ENCODE measurements at places on chromosomes 1 and 21. TPM values are rescaled to one million over a fixed set of nuclear protein-coding genes. Genes with fewer than 3 reads are reported as not detected.

MCOLN2 gene
- total RNA-seq = 2.6 TPM

MROH9 gene
- not detected for total RNA-seq

NFASC gene
- total RNA-seq = 19.0 TPM

SEMA6C gene
- 18.0 TPM for total RNA-seq

DNA sequence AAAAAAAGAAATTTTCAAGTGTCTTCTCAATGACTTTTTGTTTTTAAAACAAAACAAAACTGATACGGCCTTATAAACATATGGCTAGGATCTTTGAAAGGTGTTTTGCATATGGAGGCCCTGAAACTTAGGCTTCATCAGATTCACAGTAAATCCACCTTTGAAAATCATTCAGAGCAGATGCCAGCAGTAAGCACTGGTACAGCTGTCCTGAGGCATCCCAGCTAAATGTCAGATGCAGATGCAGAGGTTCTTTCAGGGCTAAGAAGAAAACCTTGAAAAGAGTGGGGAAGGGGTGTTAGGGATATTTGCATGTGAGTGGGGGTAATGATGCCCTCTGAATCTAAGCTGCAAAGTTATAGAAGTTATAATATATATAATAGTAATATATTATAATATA lies 56.2 kb upstream of the GNG12 start:
- no peaks in the 10 kb centered on the region for H3K27me3 ChIP-seq
- H3K4me1 ChIP-seq = no peaks in the 10 kb centered on the region
- no peaks in the 10 kb centered on the region for H3K36me3 ChIP-seq
- DNase-seq = no peak
- H3K4me3 ChIP-seq = no peak overlapping the region

GRCh38 chr21:45207839-45208626 lies 79.7 kb downstream of the POFUT2 start:
- DNase-seq = no peak
- H3K27me3 ChIP-seq = no peaks in the 10 kb centered on the region
- H3K4me3 ChIP-seq = no peak overlapping the region

DNA sequence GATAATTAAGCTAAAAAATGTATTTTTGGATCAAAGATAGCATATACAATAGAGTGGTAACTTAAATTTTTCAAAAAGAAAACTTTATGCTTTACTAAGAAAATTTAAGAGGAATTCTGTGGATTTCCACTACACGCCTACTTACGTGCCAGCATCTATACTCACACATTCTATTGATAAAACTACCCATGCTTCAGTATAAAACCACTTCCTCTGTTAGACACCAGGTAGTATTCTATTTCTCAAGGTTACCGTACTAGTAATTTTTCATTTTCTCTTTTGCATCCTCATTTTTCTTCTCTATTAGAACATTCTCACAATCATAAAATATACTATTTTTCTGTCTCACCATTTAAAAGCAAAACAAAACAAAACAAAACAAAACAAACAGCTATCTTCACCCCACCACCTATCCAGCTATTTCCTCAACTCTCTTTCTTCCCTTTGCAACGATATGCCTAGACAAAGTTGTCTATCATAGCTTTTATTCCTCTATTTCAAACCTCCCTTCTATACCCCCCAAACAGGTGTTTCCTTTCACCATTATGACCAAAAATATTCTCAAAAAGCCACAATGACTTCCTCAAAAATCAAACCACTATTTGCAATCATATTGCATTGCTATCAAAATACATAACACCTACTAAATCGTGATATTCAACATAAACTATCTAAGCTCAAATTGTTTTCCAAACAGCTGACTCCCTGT lies 1652.0 kb downstream of the MRPL39 start:
- H3K36me3 ChIP-seq = no peaks in the 10 kb centered on the region
- H3K4me1 ChIP-seq = no peaks in the 10 kb centered on the region
- H3K4me3 ChIP-seq = no peak overlapping the region

DNA sequence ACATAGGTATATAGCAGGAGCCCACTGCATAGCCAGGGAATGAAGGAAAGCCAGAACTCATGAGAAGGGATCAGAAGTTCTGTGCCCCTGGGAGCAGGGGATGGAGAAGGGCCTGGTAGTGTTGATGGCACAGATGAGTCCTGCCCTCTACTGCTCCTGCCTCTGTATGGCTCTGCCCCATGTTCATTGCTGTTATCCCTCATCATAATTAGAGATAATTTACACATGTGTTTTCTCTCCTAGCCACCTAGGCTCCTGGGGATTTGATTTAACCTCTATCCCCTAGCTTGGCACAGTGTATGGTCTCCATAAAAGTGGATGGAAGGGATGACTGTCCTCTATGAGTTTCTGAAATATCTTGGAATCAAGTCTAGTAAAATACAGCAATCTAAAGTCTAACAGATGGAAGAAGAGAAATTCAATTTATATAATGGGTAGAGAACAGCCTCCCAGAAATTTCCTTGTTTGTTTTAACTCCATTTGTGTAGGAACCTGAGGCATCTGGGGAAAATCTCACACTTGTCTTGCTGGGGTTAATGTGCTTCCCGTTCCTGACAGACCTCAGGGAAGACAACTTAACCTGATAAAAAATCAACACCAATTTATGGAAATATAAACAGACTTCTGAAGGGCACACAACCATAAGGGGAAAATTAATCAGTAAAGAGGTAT lies 393.8 kb downstream of the HHAT start:
- no peak overlapping the region for H3K4me3 ChIP-seq
- H3K4me1 ChIP-seq = no peaks in the 10 kb centered on the region
- DNase-seq = no peak
- no peaks in the 10 kb centered on the region for H3K27me3 ChIP-seq

DNA sequence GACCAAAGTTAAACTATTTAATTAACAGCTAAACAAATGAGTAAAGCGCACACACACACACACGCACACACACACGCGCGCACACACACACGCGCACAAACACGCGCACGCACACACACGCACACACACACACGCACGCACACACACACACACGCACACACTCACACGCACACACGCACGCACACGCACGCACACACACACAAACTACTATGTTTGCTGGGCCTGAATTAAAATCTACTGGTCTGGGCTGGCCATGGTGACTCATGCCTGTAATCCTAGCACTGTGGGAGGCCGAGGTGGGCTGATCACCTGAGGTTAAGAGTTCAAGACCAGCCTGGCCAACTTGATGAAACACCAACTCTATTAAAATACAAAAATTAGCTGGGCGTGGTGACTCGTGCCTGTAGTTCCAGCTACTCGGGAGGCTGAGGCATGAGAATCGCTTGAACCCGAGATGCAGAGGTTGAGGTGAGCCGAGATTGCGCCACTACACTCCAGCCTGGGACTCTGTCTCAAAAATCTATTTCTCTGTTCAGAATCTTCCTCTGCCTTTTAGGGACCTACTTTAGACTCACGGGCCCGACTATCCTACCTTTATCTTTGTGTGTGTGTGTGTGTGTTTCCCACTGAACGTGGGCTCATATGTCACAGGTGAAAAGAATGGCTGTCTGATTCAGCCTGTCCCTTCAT lies 37.5 kb upstream of the DNAJC11 start:
- no peaks in the 10 kb centered on the region for H3K36me3 ChIP-seq
- H3K27ac ChIP-seq = no peak overlapping the region
- no peak for DNase-seq
- no peak overlapping the region for H3K4me3 ChIP-seq
- H3K27me3 ChIP-seq = no peaks in the 10 kb centered on the region

DNA sequence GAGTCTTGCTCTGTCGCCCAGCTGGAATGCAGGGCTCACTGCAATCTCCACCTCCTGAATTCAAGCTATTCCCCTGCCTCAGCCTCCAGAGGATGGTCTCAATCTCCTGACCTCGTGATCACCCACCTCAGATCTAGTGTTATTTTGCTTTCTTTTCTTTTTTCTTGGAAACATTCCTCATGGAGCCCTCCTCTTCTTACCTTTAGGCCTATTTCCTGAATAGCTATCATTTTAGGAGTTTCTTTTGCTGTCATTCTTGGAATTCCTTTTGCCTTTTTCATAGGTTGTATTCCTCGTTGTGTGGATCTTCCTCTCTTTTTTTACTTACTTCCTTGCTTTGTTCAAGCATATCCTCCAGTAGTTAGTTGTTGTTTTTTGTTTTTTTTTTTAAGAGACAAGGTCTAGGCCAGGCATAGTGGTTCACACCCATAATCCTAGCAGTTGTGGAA lies 173.8 kb downstream of the RASAL2 start:
- H3K27me3 ChIP-seq = no peaks in the 10 kb centered on the region
- no peak overlapping the region for H3K27ac ChIP-seq
- H3K4me1 ChIP-seq = no peaks in the 10 kb centered on the region
- H3K36me3 ChIP-seq = no peaks in the 10 kb centered on the region
- no peak for DNase-seq
- no peak overlapping the region for H3K4me3 ChIP-seq

DNA sequence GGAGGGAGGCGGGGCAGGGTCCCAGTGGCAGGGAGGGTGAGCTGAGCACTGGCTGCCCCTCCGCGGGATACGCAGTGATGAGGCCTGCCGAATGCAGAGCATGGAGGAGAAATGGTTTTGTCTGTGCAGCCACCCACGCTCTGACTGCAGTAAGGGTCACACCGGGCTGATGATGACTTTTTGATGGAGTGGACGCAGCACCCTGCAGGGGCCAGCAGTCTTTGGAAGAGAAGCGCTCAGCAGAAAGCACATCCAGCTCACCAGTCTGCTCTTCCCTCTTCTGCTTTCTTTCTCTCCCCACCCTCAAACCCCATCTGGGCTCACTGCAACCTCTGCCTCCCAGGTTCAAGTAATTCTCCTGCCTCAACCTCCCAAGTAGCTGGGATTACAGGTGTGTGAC lies 61.9 kb upstream of the ATP1A1 start:
- no peaks in the 10 kb centered on the region for H3K36me3 ChIP-seq
- H3K4me3 ChIP-seq = no peak overlapping the region
- H3K27me3 ChIP-seq = no peaks in the 10 kb centered on the region
- no peak for DNase-seq

- H3K36me3 ChIP-seq = no peaks in the 10 kb centered on the region
- no peak overlapping the region for H3K27ac ChIP-seq
- H3K27me3 ChIP-seq = no peaks in the 10 kb centered on the region
- H3K4me3 ChIP-seq = no peak overlapping the region
- DNase-seq = no peak
- no peaks in the 10 kb centered on the region for H3K4me1 ChIP-seq
These were observed 106.3 kb upstream of the CACHD1 start for GRCh38 chr1:64363616-64364015.

GRCh38 chr1:213014642-213015041 lies 1.0 kb downstream of the ANGEL2 start:
- no peak overlapping the region for H3K27ac ChIP-seq
- peak; percentile 19 for DNase-seq
- peak overlapping the region; percentile 88 for H3K4me3 ChIP-seq
- H3K27me3 ChIP-seq = no peaks in the 10 kb centered on the region
- no peaks in the 10 kb centered on the region for H3K36me3 ChIP-seq
